ENCODE measurements at places on chromosomes 11 and 22. TPM values are rescaled to one million over a fixed set of nuclear protein-coding genes. Genes with fewer than 3 reads are reported as not detected.

DNA sequence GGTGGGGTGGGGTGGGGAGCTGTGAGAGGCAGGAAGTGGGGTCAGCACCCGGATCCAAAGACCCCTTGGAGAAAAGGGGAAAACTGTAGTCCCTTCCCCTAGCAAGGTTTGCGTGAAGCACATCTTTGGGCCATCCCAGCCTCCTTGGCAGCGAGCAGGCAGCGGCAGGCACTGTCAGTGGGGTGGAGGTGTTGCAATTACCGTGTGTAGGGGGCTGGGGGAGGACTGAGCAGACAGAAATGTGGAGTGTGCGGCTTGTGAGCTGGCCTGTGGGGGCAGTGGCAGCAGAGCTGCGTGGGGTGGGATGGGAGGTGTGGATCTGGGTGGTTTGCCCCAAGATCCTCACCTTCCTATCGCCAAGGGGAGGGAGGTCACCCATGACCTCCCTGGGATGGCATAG is 16.4 kb downstream of the DAGLA start:
- no peaks in the 10 kb centered on the region for H3K36me3 ChIP-seq
- H3K27me3 ChIP-seq = no peaks in the 10 kb centered on the region
- no peak overlapping the region for H3K27ac ChIP-seq
- H3K4me1 ChIP-seq = peaks cover 38% of the 10 kb centered on the region
- no peak overlapping the region for H3K4me3 ChIP-seq

DNA sequence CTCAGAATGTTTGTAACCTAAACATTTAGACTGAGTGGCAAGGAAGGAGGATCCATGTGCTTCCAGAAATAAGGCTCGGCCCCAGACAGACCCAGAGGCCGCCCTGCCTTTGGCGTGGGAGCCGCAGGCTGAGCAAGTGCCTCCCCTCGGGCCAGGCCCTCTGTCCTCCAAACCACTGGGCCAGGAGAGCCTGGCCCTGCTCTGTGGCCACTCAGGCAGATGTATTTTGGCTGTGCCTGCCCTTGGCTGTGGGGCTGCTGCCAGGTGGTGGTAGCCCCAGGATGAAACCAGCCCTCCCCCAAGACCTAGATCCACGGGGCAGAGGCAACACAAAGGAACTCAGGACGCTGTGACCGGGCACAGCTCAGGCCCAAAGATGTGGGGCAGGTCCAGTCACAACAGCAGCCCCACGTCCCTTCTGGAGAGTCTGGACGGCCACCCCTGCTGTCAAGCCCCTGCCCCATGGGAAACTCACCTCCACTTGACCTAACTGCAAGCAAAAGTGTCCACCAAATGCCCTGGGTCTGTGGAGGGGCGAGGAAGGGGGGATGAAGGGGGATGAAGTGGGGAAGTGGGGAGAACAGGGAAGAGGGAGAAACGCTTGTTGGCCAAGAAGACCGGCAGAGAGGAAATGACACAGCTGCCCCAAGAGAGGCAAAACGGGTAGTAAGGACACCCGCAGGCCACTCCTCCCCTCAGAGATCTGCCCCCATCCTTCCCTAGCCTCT is 24.0 kb downstream of the PISD start:
- no peaks in the 10 kb centered on the region for H3K27me3 ChIP-seq
- no peak overlapping the region for H3K27ac ChIP-seq
- DNase-seq = no peak
- H3K4me3 ChIP-seq = no peak overlapping the region

MAML2 gene
- 8.7 TPM for total RNA-seq

- H3K4me1 ChIP-seq = peaks cover 16% of the 10 kb centered on the region
- H3K4me3 ChIP-seq = peak overlapping the region; percentile 86
- no peaks in the 10 kb centered on the region for H3K27me3 ChIP-seq
- peak overlapping the region; percentile 99 for H3K27ac ChIP-seq
Measured at GRCh38 chr11:34053161-34053686, 1.7 kb downstream of the CAPRIN1 start.

DNA sequence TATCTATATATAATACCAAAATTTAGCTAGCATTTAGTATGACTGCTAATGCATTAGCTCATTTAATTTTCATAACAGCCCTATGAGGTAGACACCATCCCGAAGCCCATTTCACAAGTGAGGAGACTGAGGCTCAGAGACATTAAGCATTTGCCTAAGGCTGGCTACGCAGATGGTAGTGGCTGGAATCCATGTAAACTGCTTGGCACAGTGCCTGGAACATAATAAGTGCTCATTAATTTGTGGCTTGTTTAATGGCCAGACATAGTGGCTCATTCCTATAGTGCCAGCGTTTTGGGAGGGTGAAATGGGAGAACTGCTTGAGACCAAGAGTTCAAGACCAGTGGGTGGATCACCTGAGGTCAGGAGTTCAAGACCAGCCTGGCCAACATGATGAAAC is 17.8 kb upstream of the TP53I11 start:
- H3K36me3 ChIP-seq = no peaks in the 10 kb centered on the region
- 0 out of 2 replicates have a peak, but pooled peaks cover 3% of the 10 kb centered on the region for H3K27me3 ChIP-seq
- no peak overlapping the region for H3K4me3 ChIP-seq
- no peak overlapping the region for H3K27ac ChIP-seq

DNA sequence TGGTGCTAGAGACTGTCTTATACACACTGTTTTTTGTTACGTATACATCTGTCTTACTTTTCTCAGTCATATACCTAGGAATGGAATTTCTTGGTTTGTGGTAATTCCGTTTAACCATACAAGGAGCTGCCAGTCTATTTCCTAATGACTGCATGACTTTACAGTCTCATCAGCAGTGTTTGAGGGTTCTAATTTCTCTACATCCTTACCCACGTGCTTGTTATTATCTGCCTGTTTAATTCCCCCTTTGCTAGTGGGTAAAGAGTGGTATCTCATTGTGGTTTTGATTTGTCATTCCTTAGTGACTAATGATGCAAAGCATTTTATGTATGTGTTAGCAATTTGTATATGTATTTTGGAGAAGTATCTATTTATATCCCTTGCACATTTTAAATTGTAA is 1008.0 kb downstream of the FAM181B start:
- H3K27ac ChIP-seq = no peak overlapping the region
- no peak overlapping the region for H3K4me3 ChIP-seq
- H3K4me1 ChIP-seq = no peaks in the 10 kb centered on the region
- DNase-seq = no peak

DNA sequence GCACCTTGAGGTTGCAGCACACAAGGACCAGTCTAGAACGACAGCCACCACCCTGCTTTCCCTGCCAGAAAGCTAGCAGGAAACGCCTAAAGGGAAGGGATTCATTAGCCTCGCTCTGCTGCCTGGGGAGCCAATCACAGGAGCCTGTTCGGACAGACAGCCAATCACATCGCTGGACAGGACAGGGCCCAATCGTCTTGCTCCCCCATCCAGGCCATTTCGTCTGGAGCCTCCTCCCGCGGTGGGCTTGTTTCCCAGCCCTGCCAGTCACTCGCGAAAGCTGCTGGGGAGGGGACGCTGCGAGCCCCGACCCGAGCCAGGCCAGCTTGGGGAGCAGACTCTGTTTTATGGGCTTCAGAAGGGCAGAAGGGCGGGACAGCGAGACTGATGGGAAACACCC is 79.8 kb upstream of the NCAM1 start:
- no peaks in the 10 kb centered on the region for H3K36me3 ChIP-seq
- peak overlapping the region; percentile 31 for H3K4me3 ChIP-seq
- H3K27me3 ChIP-seq = no peaks in the 10 kb centered on the region
- peaks cover 6% of the 10 kb centered on the region for H3K4me1 ChIP-seq

- no peak for DNase-seq
- H3K4me1 ChIP-seq = no peaks in the 10 kb centered on the region
- H3K4me3 ChIP-seq = no peak overlapping the region
- no peaks in the 10 kb centered on the region for H3K27me3 ChIP-seq
- H3K27ac ChIP-seq = no peak overlapping the region
- H3K36me3 ChIP-seq = no peaks in the 10 kb centered on the region
Measured at GRCh38 chr11:103112364-103112763, 3.1 kb downstream of the DYNC2H1 start.

DNA sequence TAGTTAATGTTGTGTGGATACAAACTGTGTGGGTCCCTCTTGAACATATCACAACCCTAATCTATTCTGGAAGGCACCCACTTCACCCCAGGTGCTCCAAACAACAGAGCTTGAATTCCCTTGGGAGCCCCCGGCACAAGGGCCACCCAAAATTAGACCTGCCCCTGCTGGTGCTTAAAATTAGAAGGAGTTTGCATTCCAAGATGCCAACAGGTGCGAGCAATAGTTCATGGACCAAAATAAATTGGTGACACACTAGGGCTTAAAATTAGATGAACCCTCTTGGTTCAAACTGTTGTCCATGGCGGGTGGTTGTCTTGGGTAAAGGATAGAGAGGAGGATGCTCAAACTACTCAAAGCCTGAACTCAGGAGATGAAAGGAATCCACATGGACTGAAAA is 291.5 kb downstream of the MN1 start:
- no peak overlapping the region for H3K27ac ChIP-seq
- H3K4me3 ChIP-seq = no peak overlapping the region
- peaks cover 18% of the 10 kb centered on the region for H3K4me1 ChIP-seq
- no peaks in the 10 kb centered on the region for H3K36me3 ChIP-seq
- H3K27me3 ChIP-seq = no peaks in the 10 kb centered on the region

DNA sequence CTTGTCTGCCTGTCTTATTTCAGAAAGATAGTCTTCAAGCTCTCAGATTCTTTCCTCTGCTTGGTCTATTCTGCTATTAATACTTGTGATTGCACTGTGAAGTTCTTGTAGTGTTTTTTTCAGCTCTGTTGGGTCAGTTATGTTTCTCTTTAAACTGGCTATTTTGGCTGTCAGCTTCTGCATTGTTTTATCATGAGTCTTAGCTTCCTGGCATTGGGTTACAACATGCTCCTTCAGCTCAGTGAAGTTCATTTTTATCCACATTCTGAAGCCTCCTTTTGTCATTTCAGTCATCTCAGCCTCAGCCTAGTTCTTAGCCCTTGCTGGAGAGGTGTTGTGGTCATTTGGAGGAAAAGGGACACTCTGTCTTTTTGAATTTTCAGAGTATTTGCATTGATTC is 15.5 kb upstream of the DEPDC7 start:
- no peaks in the 10 kb centered on the region for H3K27me3 ChIP-seq
- H3K4me3 ChIP-seq = no peak overlapping the region
- H3K27ac ChIP-seq = no peak overlapping the region
- H3K4me1 ChIP-seq = peaks cover 12% of the 10 kb centered on the region
- no peak for DNase-seq
- no peaks in the 10 kb centered on the region for H3K36me3 ChIP-seq

DNA sequence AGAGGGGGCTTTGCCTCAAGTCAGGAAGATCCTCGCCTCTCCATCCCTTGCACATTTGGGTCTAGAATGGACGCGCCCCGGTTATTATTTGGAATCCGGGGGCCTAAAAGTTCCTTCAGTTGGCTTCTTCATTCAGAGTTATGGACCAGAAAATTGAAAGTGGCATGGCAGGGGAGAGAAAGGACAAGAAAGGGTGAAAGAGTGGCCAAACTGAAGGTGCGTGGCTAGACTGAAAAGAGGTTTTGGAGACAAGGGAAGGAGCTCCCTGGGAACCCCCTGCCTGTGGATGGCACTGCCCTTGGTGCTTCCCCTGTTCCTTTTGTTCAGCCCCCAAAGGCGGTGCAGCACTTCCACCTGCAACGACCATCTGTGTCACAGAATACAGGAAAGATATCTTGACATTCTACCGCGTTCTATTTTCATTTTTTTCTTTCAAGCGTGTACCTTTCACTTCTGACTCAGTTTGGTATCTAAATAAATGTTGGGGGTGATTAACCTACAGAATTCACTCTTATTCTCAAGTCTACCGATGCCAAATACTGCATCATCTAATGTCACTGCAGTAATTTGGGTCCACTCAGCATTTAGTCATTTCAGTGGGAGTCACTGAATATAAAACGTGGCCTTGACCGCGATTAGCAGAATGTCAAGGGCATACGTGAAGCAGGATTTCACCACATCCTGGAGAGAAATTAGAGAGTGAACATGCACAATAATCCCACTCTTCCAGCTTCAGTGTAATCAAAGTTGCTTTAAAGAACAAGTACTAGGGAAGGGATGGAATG is 88.1 kb upstream of the ARHGAP32 start:
- no peaks in the 10 kb centered on the region for H3K36me3 ChIP-seq
- peak overlapping the region; percentile 51 for H3K4me3 ChIP-seq
- H3K27ac ChIP-seq = no peak overlapping the region
- H3K27me3 ChIP-seq = no peaks in the 10 kb centered on the region
- no peak for DNase-seq

DNA sequence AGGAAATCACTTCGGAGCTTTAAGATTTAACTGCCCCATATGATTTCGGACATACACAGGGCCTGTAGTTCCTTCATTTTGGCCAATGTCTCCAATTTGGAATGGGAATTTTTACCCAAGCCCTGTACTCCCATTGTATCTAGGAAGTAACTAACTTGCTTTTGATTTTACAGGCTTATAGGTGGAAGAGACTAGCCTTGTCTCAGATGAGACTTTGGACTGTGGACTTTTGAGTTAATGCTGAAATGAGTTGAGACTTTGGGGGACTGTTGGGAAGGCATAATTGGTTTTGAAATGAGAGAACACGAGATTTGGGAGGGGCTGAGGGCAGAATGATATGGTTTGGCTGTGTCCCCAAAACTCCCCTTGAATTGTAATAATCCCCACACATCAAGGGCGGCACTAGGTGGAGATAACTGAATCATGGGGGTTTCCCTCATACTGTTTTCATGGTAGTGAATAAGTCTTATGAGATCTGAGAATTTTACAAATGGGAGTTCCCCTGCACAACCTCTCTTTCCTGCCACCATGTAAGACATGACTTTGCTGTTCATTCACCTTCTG is 130.5 kb downstream of the LARGE1 start:
- peaks cover 2% of the 10 kb centered on the region for H3K36me3 ChIP-seq
- peaks cover 9% of the 10 kb centered on the region for H3K4me1 ChIP-seq
- no peak overlapping the region for H3K4me3 ChIP-seq
- no peak overlapping the region for H3K27ac ChIP-seq
- no peak for DNase-seq

MRGPRF gene
- total RNA-seq = 27.4 TPM

DNA sequence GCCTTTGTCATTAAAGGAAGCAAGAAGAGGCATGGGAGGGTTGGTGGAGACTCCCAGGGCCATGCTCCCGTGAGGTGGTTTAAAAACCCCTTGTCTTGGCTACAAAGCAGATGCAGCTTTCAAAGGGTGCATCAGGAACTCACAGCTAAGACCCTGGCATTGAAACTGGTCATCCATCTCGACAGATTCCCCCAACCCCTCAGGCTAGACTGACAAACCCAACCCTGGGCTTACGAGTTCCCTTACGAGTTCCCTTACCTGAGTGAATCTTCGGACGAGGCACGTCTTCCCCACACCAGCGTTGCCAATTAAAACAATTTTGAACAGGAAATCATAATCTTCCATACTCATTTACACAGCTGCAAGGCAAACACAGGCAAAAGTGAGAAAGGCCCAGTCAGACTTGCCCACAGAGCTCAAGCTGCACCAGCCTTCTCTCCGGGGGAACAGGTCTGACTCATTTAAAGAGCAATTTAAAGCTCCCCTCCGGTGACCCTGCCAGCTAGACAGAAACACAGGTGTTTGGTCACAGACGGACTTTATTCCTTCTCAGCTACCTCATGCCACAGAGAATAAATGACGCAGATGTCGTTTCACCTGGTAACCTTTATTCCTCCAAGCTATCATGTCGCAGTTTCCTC is 74.6 kb downstream of the RAB30 start:
- DNase-seq = no peak
- no peak overlapping the region for H3K4me3 ChIP-seq
- no peaks in the 10 kb centered on the region for H3K36me3 ChIP-seq
- H3K27ac ChIP-seq = no peak overlapping the region
- H3K4me1 ChIP-seq = peaks cover 14% of the 10 kb centered on the region

OR5D16 gene
- not detected for total RNA-seq

TBX1 gene
- 0.31 TPM for total RNA-seq

OR51B2 gene
- not detected for total RNA-seq

GRCh38 chr22:38086001-38086845 is 2.2 kb upstream of the SLC16A8 start:
- peaks cover 23% of the 10 kb centered on the region for H3K27me3 ChIP-seq
- no peak overlapping the region for H3K4me3 ChIP-seq
- H3K36me3 ChIP-seq = no peaks in the 10 kb centered on the region
- H3K4me1 ChIP-seq = peaks cover 10% of the 10 kb centered on the region

KRTAP5-3 gene
- not detected for total RNA-seq
